ENCODE measurements at places on chromosomes 11 and 22. TPM values are rescaled to one million over a fixed set of nuclear protein-coding genes. Genes with fewer than 3 reads are reported as not detected.
A peak's percentile ranks its signal among the peaks of the same experiment; 100 is the strongest.

- DNase-seq, result peak; percentile 90
- no peak overlapping the region for H3K4me3 ChIP-seq
- no peaks in the 10 kb centered on the region for H3K36me3 ChIP-seq
These were observed 2.9 kb upstream of the FOSL1 start for GRCh38 chr11:65903068-65903481.

DNA sequence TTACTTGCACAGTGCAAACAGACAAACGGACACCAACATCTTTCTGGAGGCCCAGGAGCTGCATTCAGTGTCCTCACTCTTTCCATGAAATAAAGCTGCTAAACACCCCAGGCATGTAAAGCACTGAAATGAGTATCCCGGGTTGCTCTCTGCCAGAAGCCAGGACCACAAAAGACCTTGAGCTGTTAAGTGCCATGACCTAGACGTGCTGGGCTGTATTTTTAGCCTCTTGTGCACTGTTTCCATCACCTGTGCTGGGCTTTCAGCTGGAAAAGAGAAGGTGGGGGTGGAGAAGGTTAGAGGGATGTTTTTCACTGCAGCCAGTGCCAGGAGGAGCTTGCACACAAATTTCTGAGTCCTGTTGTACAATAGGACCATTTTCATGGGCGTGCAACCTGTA is 3.4 kb upstream of the KREMEN1 start:
- DNase-seq, result no peak
- H3K27ac ChIP-seq, result no peak overlapping the region
- no peaks in the 10 kb centered on the region for H3K36me3 ChIP-seq
- H3K4me1 ChIP-seq, result peaks cover 3% of the 10 kb centered on the region
- no peak overlapping the region for H3K4me3 ChIP-seq

GRCh38 chr11:43555816-43556611 is 124.5 kb upstream of the HSD17B12 start:
- H3K27ac ChIP-seq, result no peak overlapping the region
- DNase-seq, result peak; percentile 58
- peaks cover 34% of the 10 kb centered on the region for H3K27me3 ChIP-seq
- H3K36me3 ChIP-seq, result no peaks in the 10 kb centered on the region

The SYT7 gene
- 9.2 TPM for total RNA-seq
